ENCODE measurements at places on chromosomes 2 and 18.

DNA sequence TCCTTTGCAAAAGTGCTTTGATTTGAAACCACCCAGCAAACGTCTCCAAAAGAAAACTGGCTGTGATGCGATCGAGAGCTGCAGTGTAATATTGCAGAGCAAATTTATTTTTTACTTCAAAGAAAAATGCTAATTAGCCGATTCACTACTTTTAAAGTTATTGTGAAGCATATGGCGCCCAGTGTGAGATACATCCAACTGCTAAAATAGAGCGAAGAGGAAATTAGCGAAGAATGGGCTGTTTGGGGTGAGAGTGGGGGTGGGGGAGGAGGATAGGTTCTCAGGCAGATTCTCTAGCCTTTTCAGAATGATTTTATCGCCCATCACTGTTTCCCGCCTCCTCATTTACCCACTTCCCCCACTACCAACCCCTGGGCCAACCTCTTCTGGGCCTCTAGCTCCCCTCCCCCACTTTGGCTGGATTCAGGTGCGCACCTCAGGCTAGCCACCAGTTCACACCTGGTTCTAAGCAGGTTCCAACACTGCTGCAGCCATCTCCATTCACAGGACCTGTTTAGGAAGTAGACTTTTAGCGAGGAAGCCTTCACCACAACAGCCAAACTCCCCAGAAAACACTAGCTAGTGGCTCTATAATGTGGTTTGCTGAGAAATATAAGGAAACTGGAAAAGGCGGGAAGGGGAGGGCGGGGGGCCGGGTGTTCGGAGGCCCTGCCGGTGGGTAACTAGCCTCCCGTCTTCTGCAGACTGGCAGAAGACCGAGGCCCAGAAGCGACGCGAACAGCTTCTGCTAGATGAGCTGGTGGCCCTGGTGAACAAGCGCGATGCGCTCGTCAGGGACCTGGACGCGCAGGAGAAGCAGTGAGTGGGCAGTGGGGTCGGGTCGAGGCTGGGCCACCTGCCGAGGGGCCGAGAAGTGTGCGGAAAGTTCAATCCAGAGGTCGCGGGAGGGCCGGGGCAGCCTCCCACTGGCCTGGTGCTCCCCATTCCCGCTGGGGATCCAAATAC is 6.0 kb upstream of the OTX1 start:
- DNase-seq: no peak

- DNase-seq: no peak
Observed at GRCh38 chr2:128716299-128716721, 397.6 kb upstream of the HS6ST1 start.

DNA sequence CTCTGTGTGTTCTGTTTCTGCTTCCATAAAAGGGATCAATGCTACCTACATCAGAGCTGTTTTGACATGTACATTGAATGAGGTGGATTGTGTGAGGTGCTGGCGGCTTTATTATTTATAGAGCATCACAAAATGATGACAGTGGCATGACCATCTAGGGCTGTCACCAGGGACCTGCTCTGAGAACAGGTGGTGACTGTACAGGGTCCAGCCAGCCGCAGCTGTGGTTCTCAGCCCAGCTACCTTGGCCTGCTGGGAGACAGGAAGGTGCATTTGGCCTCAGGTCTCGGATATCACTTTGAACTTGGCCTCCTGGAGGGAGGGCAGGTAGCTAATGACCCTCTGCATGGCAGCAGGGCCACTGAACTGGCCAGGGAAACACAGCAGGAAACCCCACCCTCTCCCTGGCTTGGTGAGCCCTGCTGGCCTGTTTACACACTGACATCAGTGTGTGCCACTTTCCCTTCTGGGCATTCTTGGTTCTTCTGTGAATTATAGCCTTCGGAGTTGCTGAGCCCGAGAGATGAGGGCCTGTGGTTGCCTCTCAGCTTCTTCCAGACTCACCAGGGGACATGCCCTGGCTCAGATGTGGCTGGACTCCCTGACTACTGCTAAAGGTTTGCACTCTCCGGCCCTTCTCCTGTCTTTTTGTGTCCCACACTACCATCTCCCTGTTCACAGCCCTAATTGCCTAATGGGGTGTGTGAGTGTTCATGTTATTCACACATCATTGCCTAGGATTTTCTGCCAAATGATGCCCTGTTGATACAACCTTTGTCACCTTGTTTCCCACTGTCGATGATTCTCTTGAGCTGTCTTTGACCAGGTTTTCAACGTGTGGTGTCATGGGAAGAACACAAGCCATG is 109.2 kb upstream of the RAB12 start:
- DNase-seq: no peak

DNA sequence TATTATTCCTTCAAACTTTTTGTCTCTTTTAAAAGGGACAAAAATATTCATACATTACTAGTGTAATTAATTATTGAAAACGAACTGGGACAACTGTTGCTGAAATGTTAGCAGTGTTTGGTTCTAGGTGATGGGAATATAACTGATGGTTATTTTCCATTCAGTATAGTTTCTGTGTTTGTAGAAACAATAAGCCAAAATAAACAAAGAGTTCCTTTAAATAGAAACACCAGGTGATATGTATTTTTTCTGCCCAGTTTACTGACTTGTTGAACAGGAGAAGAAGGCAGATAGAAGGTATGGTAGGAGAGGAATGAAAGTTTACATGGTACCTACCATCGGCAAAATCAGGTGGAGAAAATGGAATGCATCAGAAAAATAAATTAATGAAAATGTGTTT is 74.2 kb downstream of the LYPD6B start:
- DNase-seq: no peak

GRCh38 chr18:3055186-3055728 is 42.3 kb upstream of the LPIN2 start:
- no peak for DNase-seq

GRCh38 chr2:130371723-130372054 is 15.8 kb downstream of the PTPN18 start:
- no peak for DNase-seq

- DNase-seq: no peak
Observed at GRCh38 chr2:178403671-178404306, 47.2 kb downstream of the PRKRA start.

- no peak for DNase-seq
Observed at GRCh38 chr2:101502095-101502494, 27.2 kb upstream of the RFX8 start.

DNA sequence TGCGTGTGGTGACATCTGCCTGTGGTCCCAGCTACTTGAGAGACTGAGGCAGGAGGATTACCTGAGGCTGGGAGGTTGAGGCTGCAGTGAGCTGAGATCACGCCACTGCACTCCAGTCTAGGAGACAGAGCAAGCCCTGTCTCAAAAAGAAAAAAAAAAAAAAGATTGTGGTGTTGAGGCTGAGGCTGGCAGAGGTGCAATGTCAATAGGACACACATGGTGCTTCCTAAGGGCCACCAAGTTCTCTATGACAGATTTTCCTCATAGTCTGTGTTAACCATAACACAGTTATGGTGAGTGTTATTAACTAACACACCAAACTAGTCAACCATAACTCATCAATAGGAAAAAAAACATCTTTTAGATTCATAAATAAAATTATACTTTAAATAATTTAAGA is 494.4 kb downstream of the TMX3 start:
- DNase-seq: no peak

- DNase-seq: no peak
Observed at GRCh38 chr2:20207051-20207450, 17.9 kb downstream of the SDC1 start.

GRCh38 chr2:111116011-111116746 is 4.5 kb upstream of the BCL2L11 start:
- DNase-seq: no peak

DNA sequence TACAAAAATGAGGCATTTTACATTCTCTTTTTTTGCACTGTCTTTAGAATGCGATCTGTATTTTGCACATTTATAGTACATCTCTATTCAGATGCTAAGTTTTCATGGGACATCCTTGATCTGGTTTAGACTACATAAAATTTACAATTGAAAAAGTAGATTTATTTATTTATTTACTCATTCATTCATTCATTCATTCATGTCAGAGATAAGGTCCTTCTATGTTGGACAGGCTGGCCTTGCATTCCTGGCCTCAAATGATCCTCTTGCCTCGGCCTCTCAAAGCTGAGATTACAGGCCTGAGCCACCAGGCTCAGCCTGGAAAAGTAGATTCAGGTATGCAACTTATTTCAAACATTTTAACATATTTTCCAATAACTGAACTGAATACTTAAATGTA is 16.0 kb upstream of the DCTN1 start:
- no peak for DNase-seq

DNA sequence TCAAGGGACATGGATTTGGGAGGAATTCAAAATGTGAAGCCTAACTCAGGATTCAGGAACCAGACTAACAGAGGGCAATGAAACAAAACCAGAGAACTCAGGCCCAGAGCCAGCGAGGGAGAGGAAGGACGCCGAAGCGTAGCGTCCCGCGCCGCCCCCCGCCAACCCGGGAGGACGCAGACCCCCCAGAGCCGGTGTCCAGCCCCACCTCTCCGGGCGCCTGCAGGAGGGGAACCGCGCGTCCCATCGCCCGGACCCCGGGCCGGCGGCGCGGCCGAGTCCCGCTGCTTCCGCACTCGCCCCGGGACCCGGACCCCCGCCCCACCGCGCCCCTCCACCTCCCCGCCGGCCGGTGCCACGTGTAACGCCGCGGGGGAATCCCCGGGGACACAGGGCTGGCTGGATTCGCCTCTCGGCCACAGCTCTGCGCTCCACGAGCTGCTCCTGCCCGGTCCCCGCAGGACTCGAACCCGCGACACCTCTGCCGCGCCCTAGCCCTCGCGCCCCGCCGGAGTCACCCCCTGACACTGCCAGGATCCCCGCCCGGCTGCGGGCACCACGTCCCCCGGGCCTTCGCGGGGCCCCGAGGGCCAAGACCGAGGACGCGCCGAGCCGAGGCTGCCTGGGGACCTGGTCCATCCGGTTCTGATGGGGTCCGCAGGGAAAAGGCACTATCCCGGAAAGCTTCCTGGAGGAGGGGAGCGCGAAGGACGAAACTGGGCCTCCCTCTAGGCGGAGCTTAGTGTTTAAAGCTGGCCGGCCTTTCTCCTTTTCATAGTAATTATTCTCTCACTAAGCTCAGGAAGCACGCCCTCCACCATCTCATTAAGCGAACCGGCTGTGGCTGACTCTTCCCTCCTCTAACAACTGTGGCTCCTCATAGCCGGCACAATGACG is 40.4 kb upstream of the FAM124B start:
- DNase-seq: no peak

DNA sequence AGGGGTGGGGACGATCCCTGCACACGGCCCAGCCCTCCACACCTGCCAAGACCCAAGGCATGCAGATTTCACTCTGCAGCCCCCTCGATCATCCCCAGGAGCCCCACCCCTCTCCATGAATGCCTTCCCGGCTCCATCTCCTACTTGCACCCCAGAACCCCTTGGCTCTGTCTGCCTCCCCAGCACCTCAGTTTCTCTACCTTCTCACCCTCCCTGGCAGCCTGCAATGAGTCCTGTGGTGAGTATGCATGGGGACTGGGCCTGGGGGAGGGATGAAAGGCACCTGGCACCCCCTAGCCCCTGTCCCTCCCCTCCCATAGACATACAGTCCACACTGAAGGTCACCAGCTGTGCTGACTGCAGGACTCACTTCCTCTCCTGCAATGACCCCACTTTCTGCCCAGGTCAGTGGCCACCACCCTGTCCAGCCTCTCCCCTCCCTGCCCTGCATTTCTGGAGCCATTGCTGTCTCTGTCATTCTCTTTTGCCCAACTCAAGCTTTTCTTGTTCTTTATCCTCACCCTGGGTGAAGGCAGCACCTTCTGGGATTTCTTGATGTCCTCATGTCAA is 1.0 kb downstream of the TEX51 start:
- DNase-seq: no peak

GRCh38 chr2:160402997-160403979 is 90.3 kb downstream of the RBMS1 start:
- DNase-seq: no peak

DNA sequence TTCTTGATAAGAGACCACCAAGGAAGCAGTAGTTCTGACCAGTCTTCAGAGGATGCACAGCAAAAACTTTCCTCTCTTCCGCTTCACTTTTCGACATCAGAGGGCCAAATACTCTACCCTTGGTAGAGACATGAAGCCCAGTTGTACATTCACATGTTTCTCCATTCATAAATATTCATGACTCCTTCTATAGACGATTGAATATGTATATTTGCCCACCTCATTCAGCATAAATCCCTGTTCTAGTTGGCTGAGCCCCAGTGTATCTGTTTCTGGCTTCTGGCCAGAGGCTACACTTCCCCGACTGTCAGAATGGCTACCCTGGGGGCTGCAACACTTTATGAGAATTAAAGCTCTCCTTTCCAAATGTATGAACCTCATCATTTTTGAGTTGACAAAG is 258.5 kb downstream of the ASXL3 start:
- DNase-seq: peak; percentile 35

GRCh38 chr2:117086174-117086942 is 728.1 kb upstream of the DDX18 start:
- DNase-seq: no peak

GRCh38 chr18:70415823-70416488 is 127.1 kb downstream of the SOCS6 start:
- DNase-seq: no peak

GRCh38 chr2:204022550-204022949 is 86.0 kb downstream of the ICOS start:
- no peak for DNase-seq

DNA sequence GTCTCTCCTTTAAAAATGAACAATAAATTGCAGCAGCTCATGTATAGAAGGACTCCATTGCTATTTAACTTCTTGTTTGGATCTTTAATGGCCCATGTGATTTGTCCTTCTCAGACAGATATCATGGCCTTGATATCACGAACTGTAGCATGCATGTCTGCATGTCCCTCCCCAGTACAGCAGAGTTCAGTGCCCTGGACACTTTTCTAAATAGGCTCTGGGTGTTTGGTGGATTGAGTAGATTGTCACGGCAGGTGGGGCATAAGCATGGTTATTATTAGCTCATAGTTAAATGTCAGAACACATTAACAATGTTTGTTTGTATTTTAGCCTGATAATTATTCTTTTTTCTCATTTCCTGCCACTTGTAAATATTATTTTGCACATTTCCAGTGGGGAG is 118.3 kb downstream of the LRRTM1 start:
- no peak for DNase-seq

GRCh38 chr2:155223781-155224406 is 525.4 kb downstream of the KCNJ3 start:
- DNase-seq: peak; percentile 20

- DNase-seq: no peak
Observed at GRCh38 chr2:61995515-61995914, 90.0 kb downstream of the COMMD1 start.

DNA sequence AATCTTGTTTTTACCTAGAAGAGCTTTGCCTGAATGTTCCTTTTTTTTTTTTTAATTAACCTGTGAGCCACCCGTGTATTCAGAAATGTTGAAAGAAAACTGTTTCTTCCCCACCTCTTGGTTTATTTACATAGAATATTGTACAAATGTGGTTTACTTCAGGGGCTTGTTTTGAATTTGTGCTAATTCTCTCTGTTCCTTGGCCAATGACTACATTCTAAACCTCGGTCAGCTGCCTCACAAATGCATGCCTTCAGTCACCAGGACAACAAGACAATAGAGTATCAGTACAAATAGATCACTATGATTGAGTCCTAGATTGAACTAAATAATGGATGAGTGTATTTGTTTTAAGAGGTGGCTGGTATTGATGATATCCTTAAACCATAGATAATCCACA is 36.0 kb downstream of the AGFG1 start:
- DNase-seq: no peak

- DNase-seq: no peak
Observed at GRCh38 chr2:233849607-233850271, 4.6 kb downstream of the HJURP start.

Measured in NCI-H526 (cell line).